Thoracic aorta (tissue), 2 donors: ENCODE measurements at places on chromosomes 12 and 14.

DNA sequence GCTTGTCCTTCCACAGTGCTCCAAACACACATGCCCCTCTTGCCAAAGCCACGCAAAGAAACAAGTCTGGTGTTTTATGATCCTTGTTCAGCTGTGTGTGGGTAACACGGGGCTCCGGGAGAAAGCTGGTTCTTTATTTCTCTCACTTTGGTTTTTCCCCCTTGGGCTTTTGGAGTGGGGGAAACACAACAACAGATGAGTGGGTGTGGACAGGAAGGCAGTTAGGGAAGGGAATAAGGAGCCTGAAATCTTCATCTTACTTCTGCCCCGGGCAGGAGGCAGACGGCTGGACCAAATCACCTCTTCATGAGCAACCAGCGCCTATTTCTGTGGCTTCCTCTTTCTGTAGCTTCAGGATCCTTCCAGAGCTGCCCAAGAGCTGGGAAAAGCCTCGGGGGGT, 218.5 kb downstream of the PHETA1 start:
- no peak for DNase-seq

DNA sequence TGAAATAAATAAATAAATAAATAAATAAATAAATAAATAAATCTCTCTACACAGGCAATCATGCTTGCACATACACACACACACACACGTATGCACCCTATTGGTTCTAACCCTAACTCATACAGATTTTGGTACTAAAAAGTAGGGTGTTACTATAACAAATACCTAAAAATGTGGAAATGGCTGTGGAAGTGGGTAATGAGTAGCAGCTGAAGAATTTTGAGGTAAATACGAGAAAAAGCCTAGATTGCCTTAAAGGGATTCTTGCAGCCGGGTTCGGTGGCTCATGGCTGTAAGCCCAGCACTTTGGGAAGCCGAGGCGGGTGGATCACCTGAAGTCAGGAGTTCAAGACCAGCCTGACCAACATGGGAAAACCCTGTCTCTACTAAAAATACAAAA, 15.7 kb upstream of the SLC2A3 start:
- no peak for DNase-seq

DNA sequence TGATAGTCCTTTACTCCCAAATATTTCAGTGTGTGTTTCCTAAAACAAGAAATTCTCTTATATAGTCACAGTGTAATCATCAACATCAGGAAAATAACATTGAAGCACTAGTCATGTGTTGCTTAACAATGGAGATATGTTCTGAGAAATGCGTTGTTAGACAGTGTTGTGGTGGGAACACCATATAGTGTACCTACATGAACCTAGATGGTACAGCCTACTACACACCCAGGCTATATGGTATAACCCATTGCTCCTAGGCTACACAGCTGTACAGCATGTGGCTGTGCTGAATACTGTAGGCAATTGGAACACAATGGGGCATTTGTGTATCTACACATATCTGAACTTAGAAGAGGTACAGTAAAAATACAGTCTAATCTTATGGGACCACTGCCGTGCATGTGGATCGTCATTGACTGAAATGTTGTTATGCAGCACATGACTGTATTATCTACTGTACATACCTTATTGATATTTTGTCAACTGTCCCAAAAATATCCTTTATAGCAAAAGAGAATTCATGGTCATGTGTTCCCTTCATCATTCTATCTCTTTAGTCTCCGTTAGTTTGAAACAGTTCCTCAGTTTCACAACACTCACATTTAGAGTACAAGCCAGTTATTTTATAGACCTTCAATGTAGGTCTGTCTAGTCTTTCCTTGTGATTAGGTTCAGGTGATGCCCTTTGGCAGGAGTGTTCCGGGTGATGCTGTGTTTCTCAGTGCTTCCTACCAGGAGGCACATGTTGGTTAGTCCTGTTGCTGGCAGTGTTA, 109.7 kb downstream of the SLC25A47 start:
- DNase-seq, result no peak

DNA sequence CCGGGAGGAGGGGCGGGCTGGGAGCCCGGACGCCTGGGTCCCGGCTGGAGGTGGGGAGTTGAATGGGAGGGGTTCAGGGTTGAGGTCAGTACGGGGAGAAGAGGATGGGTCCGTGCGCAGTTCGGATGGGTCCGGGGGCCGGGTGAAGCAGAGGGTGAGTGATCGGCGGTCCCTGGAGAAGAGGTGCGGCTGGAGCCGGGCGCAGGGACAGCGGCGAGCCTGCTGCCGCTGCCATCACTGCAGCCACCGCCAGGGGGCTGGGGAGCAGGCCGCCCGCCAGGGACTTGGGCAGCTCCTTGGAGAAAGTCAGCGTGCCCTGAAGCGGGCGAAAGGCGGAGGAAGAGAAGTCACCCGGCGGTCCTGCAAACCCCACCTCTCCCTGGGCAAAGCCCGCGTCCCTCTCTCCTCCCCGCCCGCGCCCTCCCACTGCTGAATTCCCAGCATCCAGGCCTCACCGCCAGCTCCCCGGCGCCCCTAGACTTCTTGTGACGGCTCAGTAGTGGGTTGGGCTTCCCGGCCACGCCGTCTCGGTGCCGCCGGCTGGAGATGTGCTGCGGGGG, 6.0 kb upstream of the GPR84 start:
- DNase-seq, result peak; percentile 57

- DNase-seq, result no peak
Observed at GRCh38 chr12:4477129-4477528, 31.5 kb upstream of the FGF6 start.

- no peak for DNase-seq
Observed at GRCh38 chr14:67331368-67332125, 28.1 kb downstream of the ATP6V1D start.

DNA sequence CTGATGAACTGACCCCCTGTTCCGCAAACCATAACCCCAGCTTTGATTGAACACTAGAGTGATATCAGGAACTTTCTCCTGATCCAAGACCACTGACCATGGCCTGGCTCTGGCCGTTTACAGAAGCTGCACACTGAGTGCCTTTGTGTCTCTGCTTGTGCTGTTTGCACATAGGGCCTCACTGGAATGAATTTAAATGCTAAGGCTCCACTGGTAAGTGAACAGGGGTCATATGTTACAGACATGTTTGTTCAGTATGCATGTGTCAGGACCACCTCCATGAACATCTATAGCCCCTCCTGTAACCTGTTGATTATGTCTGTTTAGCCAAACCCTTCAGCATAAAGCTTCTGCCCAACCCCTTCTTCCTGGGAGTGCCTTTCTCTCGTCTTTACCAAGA, 1239.8 kb downstream of the TMEM121 start:
- DNase-seq, result no peak

GRCh38 chr12:119857041-119857591, 20.0 kb downstream of the CIT start:
- DNase-seq, result no peak

DNA sequence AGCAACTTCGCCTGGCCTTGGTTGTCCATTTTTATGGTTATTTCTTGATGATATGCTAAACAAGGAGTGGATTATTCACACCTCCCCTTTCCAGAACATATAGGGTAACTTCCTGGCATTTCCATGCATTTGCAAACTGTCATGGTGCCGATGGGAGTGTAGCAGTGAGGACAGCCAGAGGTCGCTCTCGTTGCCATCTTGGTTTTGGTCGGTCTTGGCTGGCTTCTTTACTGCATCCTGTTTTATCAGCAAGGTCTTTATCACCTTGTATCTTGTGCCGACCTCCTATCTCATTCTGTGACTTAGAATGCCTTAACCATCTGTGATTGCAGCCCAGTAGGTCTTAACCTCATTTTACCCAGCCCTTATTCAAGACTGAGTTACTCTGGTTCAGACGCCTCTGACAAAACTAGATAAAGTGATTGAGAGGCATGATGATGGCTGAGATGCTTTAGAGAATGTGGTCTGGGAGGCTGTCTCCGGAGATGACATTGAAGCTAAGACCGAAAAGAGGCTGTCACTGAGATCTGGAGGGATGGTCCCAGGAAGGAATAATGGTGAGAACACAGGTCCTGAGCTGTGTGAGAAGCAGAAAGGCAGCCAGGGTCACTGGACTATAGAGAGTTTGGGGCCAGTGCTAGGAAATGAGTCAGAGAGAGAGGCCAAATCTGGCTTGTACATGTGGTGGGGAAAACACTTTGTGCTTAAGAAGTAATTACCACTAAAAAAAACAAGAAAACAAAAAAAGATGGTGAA, 2.9 kb downstream of the GLT1D1 start:
- DNase-seq, result no peak

DNA sequence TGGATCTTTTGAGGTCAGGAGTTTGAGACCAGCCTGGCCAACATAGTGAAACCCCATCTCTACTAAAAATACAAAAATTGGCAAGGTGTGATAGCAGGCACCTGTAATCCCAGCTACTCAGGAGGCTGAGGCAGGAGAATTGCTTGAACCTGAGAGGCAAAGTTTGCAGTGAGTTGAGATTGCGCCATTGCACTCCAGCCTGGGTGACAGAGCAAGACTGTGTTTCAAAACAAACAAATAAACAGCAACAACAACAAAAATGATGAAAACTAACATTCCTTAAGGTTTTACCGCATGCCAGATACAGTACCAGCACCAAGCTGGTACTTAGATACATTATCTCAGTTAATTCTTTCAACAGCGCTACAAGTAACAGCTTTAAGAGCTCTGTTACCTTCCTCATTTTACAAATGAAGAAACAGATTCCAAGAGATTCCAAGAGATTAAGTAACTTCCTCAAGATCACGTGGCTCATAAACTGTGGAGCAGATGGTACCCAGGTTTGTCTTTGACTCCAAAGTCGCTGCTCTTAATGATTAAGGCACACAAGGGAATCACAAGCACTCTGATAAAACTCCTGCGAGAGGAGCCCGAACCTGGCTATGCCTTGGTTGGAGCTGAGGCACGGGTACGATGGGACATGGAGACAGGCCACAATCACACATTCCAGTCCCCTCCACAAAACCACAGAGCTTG, 17.7 kb upstream of the PLEK2 start:
- no peak for DNase-seq

- no peak for DNase-seq
Observed at GRCh38 chr12:5437182-5437583, 5.3 kb downstream of the NTF3 start.
